HS-5 (cell line): ENCODE measurements at places on chromosomes 13 and 19.

- no peak for DNase-seq
These were observed 588 bp upstream of the DPY19L3 start for GRCh38 chr19:32404933-32405430.

- DNase-seq = no peak
These were observed 42.4 kb upstream of the OBI1 start for GRCh38 chr13:78701383-78701782.

DNA sequence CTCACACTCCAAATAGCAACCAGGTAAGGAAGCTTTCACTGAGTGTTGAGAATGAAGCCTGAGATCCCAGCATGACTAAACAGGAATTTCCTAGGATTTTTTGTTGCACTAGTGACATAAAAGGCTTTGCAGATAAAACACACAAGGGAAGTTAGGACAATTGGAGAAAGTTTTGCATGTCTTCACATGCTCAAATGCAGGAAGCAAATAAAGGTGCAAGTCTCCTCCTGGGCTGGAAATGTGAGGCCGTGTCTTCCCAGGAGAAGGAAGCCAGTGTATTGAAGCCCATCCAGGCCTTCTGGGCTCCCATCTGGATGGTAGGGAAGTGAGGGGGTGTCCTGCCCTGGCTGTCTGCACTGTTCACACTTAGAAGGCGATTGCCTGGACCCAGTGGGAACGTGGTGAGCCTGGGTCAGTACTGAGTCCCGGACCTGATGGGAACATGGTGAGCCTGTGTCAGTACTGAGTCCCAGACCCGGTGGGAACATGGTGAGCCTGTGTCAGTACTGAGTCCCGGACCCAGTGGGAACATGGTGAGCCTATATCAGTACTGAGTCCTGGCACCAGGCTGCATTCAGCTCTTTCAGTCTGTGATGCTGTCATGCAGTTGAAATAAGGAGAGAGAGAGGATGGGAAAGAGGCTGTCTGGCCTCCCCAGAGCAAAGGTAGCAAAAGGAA lies 38.7 kb downstream of the SIAH3 start:
- DNase-seq = no peak

GRCh38 chr19:48271531-48272151 lies 1.8 kb downstream of the ZNF114 start:
- DNase-seq = no peak

GRCh38 chr13:29454931-29455481 lies 140.5 kb downstream of the SLC7A1 start:
- no peak for DNase-seq

GRCh38 chr19:23971598-23971997 lies 56.9 kb downstream of the ZNF726 start:
- no peak for DNase-seq
